Activated T-helper 17 cell treated with anti-CD3 and anti-CD28 coated beads, Interleukin-2, amount 50 U/mL, for 72 hours (primary cell): ENCODE measurements at places on chromosomes 7 and 10.

DNA sequence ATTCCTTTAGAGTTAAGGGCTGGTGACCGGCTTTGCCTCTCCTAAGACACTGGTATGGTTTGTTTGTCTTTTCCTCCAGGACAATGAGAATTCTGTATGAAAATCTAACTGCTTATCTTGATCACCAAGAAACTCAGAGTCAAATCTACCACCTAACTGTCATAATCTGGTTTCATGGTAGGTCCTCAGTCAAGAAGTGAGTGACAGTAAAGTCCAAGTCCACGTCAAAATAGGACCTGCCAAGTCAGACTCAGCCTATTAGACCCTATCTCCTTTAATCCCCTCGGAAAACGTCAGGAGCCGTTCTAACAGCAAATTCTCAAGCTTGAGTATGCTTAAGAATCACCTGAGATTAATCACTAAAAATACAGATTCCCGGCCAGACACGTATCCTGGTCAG, 37.4 kb downstream of the C7orf33 start:
- no peak for ATAC-seq

DNA sequence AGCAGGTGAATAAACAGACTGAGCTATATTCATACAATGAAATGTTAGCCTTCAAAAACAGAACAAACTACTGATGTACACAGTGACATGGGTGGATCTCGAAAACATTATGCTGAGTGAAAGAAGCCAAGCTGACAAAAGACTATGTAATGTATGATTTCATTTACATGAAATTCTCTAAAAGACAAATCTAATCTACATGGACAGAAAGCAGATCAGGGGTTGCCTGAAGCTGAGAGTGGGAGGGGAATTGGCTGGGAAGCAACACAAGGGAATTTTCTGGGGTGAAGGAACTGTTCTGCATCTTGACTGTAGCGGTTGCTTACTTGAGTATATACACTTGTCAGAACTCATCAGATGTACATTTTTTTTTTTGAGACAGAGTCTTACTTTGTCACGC, 121.7 kb upstream of the SVIL start:
- no peak for ATAC-seq

DNA sequence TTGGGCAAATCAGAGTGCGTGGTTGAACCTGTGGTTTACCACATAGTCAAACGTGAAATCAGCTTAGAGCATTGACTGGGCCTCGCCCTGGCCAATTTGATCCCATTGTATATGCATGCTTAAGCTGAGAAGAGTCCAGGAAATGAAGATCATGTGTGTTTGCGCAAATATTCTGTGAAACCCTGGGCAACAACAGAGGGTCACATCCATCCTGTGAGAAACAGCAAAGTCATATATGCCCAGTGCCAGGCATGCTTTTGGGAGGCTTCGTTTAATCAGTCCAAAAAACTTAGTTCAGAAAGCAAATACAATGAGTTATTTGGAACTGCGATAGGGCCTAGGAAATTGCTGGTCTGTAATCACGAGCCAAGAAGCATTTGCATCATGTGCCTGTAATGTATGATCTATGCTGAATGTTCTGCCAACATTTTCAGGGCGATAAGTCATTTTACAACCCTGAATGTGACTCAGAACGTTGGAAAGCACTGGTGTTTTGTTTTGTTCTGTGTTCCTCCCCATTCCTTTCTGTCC, 412.1 kb upstream of the CELF2 start:
- ATAC-seq, result no peak

DNA sequence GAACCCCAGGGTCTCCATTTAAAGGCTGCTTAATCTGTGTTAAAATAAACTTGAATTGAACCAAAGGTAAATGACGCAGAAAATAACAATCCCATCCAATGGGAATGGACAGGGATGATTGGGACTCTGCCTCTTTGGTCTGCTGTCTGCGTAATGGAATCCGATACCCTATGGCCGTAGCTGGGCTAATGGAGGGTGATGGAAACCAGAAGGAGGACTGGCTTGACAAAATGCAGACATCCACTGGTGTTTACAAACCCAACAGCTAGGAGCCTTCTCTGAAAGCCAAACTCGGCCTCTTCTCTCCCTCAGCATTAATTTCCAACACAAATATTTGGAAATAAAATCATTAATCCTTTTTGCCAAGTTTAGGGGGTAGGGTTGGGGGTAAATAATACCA, 162.2 kb upstream of the CHST15 start:
- ATAC-seq, result no peak

- ATAC-seq, result no peak
Measured at GRCh38 chr7:47537716-47538675, 43.9 kb downstream of the TNS3 start.

- ATAC-seq, result no peak
Measured at GRCh38 chr10:69960606-69960987, 92.0 kb upstream of the MACROH2A2 start.

GRCh38 chr7:50651271-50651989, 86.2 kb upstream of the DDC start:
- no peak for ATAC-seq

DNA sequence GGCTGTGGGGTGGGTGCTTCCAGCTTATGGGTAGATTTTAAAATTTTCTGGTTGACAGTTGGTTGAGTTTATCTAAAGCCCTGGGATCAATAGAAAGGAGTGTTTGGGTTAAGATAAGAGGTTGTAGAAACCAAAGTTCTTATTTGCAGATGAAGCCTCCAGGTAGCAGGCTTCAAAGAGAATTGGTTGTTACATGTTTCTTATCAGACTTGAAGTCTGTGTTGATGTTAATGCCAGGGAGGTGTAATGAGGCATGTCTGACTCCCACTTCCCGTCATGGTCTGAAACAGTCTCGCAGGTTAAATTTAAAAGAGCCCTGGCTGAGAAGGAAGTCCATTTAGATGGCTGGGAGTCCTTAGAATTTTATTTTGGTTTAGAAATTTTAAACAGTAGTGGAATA, 165.2 kb upstream of the TMEM72 start:
- ATAC-seq, result no peak

DNA sequence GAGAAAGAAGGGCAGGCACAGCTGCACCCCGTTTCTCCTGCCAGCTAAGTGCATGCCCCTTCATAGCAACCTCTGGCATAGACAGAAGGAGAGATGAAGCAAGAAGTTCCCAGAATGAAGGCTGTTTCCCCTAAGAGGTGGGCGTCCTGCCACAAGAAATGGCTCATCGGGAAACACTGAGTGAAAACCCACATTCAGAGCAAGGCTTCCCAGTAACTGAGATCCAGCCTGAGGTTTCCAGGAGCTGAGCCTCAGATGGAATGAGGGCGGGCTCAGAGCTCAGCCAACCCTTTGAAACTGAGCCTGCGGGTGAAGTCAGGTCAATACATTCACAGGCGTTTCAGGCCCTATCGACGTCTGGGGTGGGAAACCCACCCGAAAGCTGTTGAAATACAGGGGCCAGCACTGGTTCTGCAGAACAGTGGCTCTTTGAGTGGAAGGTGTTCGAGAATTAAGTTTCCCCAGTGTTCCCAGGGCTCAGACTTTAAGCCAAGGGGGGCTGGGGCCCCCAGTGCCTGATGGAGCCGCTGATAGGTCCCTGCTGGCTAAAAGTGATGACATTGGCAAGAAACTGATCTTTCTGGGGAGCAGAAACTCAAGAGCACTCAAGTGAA, 510.2 kb downstream of the RPS24 start:
- ATAC-seq, result peak; percentile 54

- peak; percentile 76 for ATAC-seq
Measured at GRCh38 chr7:92404170-92404614, 43.1 kb upstream of the GATAD1 start.
